ENCODE measurements at places on chromosomes 6 and 20. TPM values are rescaled to one million over a fixed set of nuclear protein-coding genes. Genes with fewer than 3 reads are reported as not detected.

DNA sequence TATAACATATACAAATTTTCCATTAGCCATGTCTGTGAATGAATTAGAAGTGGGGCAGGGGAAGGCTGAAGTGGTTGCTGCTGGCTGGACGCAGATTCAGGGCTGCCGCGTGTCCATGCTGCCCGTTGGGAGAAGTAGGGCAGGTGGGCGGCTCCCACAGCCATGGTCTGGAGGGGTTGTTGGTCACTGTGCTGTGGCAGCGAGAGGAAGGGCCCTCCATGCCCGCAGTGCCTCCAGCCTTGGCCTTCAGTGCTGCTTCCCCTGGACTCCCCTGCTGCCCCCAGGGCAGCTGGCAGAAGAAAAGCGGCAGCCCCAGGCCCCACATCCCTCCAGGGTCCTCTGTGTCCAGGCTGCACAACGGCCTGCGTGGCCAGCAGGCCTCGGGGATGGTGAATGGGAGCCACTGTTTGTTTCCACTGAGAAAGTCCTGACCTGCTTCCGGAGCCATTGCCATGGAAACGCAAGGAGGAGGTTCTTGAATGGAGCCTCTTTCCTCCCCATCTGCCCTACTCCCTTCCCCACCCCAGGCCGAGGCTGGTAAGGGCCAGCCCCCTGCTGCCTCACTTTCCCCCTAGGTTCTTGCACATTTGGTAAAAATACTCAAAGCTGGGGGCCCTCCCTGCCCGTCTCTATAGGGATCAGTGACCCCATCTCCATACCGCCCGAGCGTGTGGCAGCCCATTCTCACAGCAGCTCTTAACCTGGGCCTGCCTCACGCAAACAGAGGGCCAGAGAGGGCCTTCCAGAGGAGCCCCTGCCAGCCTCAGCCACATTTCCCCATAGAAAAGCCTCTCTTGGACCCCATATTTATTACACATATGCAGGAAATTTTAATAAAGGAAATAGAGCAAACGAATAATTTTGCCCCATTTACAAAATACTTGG, 113.3 kb downstream of the SASH1 start:
- H3K4me3 ChIP-seq: no peak overlapping the region
- no peak overlapping the region for H3K27ac ChIP-seq
- peaks cover 18% of the 10 kb centered on the region for H3K4me1 ChIP-seq

DNA sequence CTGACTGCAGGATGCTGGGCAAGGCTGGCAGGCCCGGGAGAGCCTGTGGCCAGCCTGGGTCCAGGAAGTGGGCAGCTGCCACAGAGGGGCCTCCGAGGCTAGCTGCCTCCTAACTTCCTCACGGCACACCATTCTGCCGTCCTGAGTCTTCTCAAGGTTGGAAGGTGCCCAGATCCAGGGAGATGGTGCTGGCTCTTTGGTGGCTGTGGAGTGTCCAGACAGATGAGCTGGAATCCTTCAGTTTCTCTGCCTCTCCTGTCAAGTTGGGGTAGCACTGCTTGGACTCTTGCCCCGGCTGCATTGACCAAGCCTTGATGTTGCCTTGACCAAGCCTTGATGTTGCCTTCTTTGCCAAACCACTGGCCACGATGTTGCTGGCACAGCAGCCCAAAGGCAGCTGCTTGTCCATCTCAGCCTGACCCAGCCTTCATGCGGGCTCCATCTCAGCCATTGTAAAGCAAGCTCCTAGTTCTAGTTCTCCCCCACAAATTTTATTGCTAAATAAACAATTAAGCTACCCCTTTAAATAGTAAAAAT, 75.1 kb upstream of the AFDN start:
- no peaks in the 10 kb centered on the region for H3K36me3 ChIP-seq
- no peak overlapping the region for H3K27ac ChIP-seq
- H3K4me3 ChIP-seq: no peak overlapping the region
- no peaks in the 10 kb centered on the region for H3K4me1 ChIP-seq
- DNase-seq: no peak

The HMGCLL1 gene
- total RNA-seq: not detected

The OPRM1 gene
- not detected for total RNA-seq

The CDSN gene
- not detected for total RNA-seq

DNA sequence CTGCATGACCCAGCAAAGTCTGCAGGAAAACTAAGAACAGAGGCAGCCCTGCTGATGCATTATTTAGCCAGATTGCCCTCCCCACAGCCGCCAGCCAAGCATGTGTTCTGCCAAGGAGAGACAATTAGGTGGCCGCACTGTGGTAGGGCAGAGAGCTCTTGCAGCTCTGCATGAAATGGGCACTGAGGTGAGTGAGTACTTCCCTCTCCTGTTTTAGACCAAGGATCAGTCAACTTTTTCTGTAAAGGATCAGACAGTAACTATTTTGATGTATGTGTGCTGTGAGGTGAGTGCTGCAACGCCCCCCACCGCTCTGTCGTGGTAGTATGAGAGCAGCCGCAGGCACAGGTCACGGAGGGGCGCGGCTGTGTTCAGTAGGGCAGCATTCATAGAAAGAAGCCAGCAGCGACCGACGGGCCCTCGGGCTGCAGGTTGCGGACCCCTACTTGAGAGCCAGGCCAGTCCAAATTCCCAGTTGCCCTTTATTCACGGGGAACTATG, 23.8 kb upstream of the FAM50B start:
- no peak overlapping the region for H3K27ac ChIP-seq
- H3K4me1 ChIP-seq: no peaks in the 10 kb centered on the region
- no peaks in the 10 kb centered on the region for H3K36me3 ChIP-seq
- no peak overlapping the region for H3K4me3 ChIP-seq

- H3K4me3 ChIP-seq: no peak overlapping the region
- H3K36me3 ChIP-seq: peaks cover 17% of the 10 kb centered on the region
- H3K4me1 ChIP-seq: peaks cover 18% of the 10 kb centered on the region
- no peak overlapping the region for H3K27ac ChIP-seq
These were observed 93.2 kb downstream of the GMPR start for GRCh38 chr6:16331384-16332174.

The PI3 gene
- not detected for total RNA-seq

GRCh38 chr6:11654876-11655275, 117.3 kb downstream of the TMEM170B start:
- no peaks in the 10 kb centered on the region for H3K36me3 ChIP-seq
- H3K27me3 ChIP-seq: no peaks in the 10 kb centered on the region
- no peak overlapping the region for H3K27ac ChIP-seq
- no peak for DNase-seq
- H3K4me3 ChIP-seq: no peak overlapping the region

- DNase-seq: no peak
- H3K4me3 ChIP-seq: no peak overlapping the region
- no peaks in the 10 kb centered on the region for H3K27me3 ChIP-seq
These were observed 360.1 kb downstream of the SAMD5 start for GRCh38 chr6:147868427-147869190.

The FHL5 gene
- total RNA-seq: not detected

The KCNQ2 gene
- not detected for total RNA-seq

GRCh38 chr6:136011475-136011874, 160.0 kb downstream of the PDE7B start:
- no peaks in the 10 kb centered on the region for H3K4me1 ChIP-seq
- no peak overlapping the region for H3K4me3 ChIP-seq
- no peak overlapping the region for H3K27ac ChIP-seq
- H3K36me3 ChIP-seq: no peaks in the 10 kb centered on the region

- H3K36me3 ChIP-seq: no peaks in the 10 kb centered on the region
- H3K4me1 ChIP-seq: no peaks in the 10 kb centered on the region
- no peak for DNase-seq
These were observed 103.6 kb upstream of the KCNK16 start for GRCh38 chr6:39426073-39426456.

The TGM6 gene
- total RNA-seq: not detected

- H3K27me3 ChIP-seq: no peaks in the 10 kb centered on the region
- H3K4me1 ChIP-seq: peaks cover 37% of the 10 kb centered on the region
- no peak for DNase-seq
- H3K4me3 ChIP-seq: peak overlapping the region; percentile 92
These were observed 1.3 kb downstream of the SMIM13 start for GRCh38 chr6:11094941-11095340.

GRCh38 chr6:25525078-25525477, 126.9 kb upstream of the SCGN start:
- H3K4me3 ChIP-seq: no peak overlapping the region
- peaks cover 5% of the 10 kb centered on the region for H3K27me3 ChIP-seq
- no peak for DNase-seq
- no peaks in the 10 kb centered on the region for H3K36me3 ChIP-seq

The OPN5 gene
- total RNA-seq: not detected

The TREML2 gene
- total RNA-seq: 4.5 TPM

- H3K4me3 ChIP-seq: no peak overlapping the region
- H3K27ac ChIP-seq: no peak overlapping the region
- no peak for DNase-seq
- peaks cover 44% of the 10 kb centered on the region for H3K27me3 ChIP-seq
- peaks cover 15% of the 10 kb centered on the region for H3K4me1 ChIP-seq
- H3K36me3 ChIP-seq: no peaks in the 10 kb centered on the region
These were observed 1.2 kb upstream of the RIPOR3 start for GRCh38 chr20:50692552-50692933.

- no peaks in the 10 kb centered on the region for H3K27me3 ChIP-seq
- no peak for DNase-seq
- H3K4me1 ChIP-seq: no peaks in the 10 kb centered on the region
These were observed 483.4 kb upstream of the FLRT3 start for GRCh38 chr20:14820771-14821170.

- no peak overlapping the region for H3K27ac ChIP-seq
- H3K27me3 ChIP-seq: no peaks in the 10 kb centered on the region
- no peak for DNase-seq
- no peaks in the 10 kb centered on the region for H3K4me1 ChIP-seq
- H3K36me3 ChIP-seq: peaks cover 34% of the 10 kb centered on the region
These were observed 21.8 kb downstream of the CCDC167 start for GRCh38 chr6:37477656-37478435.

DNA sequence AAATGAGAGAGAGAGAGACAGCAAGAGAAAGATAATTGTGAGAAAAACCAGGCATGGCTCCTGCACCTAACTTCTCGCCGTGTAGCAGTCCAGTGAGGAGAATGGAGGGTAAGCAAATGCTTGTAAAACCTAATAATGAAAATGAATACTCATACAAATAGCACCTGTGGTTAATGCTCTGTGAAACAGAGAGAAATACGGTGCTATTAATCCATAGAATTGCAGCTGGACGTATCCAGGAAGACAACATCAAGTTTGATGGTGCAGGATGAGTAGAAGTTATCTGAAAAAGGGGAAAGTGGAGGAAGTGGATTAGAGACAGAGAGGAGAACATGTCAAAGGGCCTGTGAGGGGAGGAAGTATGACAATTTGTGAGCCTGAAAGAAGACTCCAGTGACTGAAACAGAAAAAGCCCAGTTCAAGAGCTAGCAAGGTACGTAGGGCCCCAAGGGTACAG, 89.4 kb upstream of the PAK5 start:
- no peaks in the 10 kb centered on the region for H3K27me3 ChIP-seq
- H3K27ac ChIP-seq: no peak overlapping the region
- no peak for DNase-seq

DNA sequence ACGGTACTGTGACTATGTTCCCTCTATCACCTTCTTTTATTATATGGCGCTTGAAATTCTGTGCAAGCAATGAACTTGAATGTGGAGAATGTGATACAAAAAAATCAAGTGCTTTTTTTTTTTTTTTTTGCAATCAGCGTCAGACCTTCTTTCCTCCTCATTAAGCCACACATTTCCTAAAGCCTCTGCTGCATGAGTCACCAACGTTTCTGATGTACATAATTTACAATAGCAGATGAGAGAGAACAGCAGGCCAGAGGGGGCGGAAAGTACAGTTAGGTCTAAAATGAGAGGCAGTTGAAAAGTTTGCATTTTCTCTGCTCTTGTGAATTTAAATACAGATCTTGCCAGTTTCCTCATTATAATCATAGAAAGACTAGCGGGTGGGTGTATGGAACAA, 114.6 kb upstream of the RIPOR2 start:
- peak overlapping the region; percentile 74 for H3K4me3 ChIP-seq
- H3K27me3 ChIP-seq: no peaks in the 10 kb centered on the region
- peak overlapping the region; percentile 95 for H3K27ac ChIP-seq
- DNase-seq: peak; percentile 32
- H3K4me1 ChIP-seq: peaks cover 59% of the 10 kb centered on the region
- H3K36me3 ChIP-seq: peaks cover 4% of the 10 kb centered on the region

The RAB32 gene
- 1.3 TPM for total RNA-seq

DNA sequence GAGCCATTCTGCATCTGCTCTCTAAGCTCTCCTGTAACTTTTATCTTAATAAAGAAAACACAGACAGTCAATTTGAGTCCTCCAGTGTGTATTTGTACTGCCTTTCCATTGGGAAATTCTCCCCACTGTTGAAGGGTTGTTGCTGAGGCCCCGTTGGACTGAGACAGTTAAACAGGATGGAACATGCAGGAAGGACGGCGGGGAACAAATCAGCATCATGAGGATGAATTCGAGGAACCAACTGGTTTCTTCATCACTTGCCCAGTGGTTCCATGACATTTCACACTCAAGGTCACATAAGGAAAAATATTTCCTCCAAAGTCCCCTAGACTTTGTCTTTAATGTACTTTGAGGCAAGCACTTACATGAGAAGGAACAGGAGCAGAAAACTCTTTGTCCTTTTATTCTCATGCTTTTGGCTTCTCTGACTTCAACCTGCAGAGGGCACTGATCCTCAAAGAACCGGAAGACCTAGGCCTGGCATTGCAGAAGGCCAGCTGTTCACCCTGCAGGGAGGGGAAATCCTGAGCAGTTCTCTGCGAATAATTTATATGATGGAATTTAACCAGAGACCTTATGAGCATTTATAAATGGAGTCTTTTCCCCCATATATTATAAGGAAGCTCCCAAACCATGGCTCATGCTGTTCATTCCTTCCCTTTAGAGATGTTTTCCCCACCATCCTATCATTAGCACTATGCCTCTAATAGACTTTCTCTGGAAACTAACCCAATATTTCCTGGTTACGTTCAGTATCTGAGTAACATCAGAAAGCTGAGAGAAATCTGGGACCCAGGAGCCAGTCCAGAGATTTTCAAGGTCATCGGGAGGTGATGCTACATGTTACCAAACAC, 55.2 kb upstream of the ADGRF1 start:
- no peak overlapping the region for H3K27ac ChIP-seq
- no peak overlapping the region for H3K4me3 ChIP-seq
- DNase-seq: peak; percentile 2
- H3K4me1 ChIP-seq: no peaks in the 10 kb centered on the region
- peaks cover 3% of the 10 kb centered on the region for H3K27me3 ChIP-seq
- no peaks in the 10 kb centered on the region for H3K36me3 ChIP-seq

GRCh38 chr6:145119081-145119480, 616.2 kb downstream of the EPM2A start:
- no peaks in the 10 kb centered on the region for H3K36me3 ChIP-seq
- no peak for DNase-seq
- H3K27ac ChIP-seq: no peak overlapping the region
- H3K27me3 ChIP-seq: peaks cover 2% of the 10 kb centered on the region

DNA sequence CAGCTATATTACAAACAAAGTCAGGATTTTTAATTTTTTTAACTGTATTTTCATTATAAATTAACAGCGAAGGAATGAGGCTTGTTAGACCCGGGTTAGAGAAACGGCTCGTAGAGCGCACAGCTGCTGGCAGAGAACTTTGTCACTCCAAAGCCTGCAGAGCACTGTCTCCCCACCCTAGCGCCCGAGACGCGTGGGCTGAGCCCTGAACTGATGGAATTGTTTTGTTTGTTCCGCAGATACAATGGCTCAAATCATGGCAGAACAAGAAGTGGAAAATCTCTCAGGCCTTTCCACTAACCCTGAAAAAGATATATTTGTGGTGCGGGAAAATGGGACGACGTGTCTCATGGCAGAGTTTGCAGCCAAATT, 810 bp downstream of the LAMP5 start:
- no peaks in the 10 kb centered on the region for H3K36me3 ChIP-seq
- no peak for DNase-seq
- H3K4me1 ChIP-seq: no peaks in the 10 kb centered on the region
- peaks cover 65% of the 10 kb centered on the region for H3K27me3 ChIP-seq

Measured in activated T-helper 1 cell treated with anti-CD3 and anti-CD28 coated beads, Interleukin-12 subunit alpha, Interleukin-12 subunit beta, Interleukin-2, Interleukin-4 antibody, amounts not matched to agents 30 ng/mL and 10 ng/mL and 1 ng/mL, durations not matched to agents 14 hours and 24 hours and 36 hours (primary cell).